AG04449 (cell line): ENCODE measurements at places on chromosomes 6 and 20.

DNA sequence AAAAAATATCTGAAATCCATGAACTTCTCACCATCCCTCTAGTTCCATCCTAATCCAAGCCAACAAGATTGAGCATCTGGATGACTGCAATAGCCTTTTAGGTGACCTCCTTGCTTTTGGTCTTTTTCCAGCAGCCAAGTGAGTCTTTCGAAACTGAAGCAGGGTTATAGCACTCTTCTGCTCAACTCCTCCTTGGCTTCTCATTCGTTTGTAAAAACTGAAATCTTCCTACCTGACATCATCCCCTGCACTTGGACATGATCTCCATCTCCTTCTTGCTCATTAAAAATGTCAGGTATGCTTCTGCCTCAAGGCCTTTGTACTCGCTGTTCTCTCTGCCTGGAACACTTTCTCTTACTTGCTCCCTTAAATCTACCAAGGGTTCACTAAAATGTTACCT, 46.0 kb downstream of the STX7 start:
- DNase-seq = no peak

GRCh38 chr6:154399097-154399496, 42.5 kb upstream of the IPCEF1 start:
- DNase-seq = no peak

DNA sequence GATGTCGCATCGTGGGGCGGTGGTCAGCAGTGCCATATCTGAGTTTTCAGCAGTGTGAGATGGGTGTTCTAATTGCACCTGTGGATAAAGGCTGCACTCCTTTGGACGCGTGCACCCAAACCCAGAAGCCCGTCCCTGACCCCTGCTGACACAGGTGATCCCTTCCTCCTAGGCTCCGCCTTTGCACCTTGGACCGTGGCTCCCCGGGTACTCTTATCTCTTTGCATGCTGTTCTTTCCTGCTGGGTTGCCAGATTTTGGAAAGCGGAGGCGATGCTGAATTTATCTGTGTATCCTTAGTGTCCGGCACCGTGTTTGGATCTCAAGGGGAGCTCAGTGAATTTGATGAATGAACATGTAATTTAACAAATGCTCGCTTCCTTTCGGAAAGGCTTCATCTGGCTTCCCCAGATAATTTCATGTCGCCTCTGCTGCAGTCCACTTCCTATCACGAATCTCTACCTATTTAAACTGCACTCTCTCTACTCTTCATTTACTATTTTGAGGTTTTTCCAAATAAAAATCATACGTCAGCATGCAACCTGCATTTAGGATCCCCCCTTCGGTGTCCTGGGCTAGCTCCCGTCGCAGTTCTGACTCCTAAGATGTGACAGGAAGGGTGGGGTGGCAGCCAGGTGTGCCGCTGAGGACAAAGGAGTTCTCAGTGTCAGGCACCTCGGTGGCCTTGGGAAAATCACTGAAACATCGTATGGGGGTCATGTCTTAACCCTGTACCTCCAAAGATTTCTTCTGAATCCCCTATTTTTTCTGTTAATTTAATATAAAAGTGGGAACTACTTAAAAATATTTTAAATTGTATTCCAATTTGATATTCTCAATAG, 753 bp upstream of the PERP start:
- no peak for DNase-seq

GRCh38 chr6:149122850-149123821, 194.4 kb upstream of the TAB2 start:
- no peak for DNase-seq

- no peak for DNase-seq
These were observed 74.7 kb downstream of the EYA4 start for GRCh38 chr6:133315811-133316210.

DNA sequence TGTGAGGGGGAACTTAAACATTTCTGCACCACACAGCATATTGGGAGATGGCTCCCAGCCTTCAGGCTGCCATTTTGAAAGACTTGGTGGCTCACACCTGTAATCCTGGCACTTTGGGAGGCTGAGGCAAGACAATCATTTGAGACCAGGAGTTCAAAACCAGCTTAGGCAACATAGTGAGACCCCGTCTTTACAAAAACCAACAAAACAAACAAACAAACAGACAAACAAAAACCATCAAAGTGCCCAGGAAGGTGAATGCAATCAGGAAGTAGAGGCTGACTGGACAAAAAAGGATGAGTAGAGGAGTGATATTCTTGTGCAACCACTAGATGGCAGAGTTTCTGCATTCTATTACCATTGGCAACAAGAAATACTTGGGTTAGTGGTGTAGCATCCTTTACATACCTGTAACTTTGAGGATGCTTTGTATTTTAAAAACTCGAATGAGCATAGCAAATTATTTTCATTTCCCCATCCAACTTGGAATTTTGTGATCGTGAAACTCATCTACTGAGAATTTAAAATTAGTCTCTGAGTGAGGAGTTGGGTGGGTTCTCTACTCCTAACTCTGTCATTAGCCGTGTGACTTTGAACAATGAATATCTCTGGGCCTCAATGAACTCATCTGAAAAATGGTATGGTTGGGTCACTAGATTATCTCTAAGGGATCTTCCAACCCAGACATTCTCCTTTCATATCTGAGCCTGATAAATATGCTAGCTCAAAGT, 84.4 kb downstream of the CRYBG1 start:
- no peak for DNase-seq

GRCh38 chr6:102066301-102066700, 672.8 kb downstream of the GRIK2 start:
- no peak for DNase-seq

GRCh38 chr20:53974785-53975555, 95.4 kb downstream of the BCAS1 start:
- DNase-seq = no peak

GRCh38 chr6:136169394-136170148, 80.5 kb downstream of the MTFR2 start:
- DNase-seq = no peak

- DNase-seq = no peak
These were observed 8.7 kb upstream of the CCR6 start for GRCh38 chr6:167113935-167114910.

- no peak for DNase-seq
These were observed 10.1 kb upstream of the SCUBE3 start for GRCh38 chr6:35203680-35204079.

DNA sequence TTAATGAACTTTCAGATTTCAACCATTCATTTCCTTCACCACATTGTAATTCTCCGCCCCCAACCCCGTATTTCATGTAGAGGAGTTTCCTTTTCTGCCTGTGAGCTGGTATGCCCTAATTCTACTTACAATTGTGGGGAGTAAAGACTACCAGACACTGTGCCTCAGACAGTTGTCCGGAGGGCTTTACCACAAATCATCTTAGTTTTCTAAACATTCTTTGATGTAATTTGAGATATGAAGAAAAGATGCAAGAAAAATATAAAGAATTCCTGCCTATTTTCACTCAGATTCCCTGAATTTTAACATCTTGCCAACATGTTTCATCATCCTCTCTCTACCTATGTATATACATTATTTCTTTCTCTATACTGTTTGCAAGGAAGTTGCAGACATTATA, 28.3 kb upstream of the LOC128125822 start:
- no peak for DNase-seq

DNA sequence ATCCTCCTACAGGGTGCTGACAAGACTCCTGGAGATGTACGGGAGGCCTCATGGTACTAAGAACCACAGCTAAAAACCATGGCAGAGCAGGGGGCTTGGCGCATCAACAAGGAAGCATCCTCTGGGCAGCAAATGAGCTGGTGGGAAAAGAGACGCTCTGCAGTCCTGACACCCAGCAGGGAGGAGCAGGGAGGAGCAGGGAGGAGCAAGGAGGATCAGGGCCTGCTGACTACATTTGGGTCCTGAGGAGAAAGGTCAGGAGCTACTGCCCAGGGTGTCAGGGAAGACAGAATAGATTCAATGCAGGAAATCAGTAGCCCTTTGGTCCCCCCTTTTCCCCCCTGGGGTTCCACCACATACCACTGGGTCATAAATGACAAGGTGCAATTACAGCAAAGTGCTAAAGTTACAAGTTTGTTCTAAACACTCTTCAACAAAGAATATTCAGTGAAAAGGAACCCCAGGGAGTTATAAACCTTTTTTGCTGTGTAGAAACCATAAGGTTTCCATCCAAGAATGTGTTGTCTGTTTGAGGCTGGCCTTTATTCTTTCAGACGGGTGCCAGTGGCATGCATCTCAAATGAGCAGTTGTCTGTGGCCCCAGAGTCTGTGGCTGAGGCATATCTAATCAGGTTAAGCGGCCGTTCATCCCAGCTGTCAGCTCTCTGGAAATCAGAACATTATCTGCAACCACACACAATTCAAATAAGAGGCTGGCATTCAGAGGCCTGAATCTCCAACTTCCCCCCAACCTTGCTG, 325.0 kb downstream of the CDC5L start:
- no peak for DNase-seq

DNA sequence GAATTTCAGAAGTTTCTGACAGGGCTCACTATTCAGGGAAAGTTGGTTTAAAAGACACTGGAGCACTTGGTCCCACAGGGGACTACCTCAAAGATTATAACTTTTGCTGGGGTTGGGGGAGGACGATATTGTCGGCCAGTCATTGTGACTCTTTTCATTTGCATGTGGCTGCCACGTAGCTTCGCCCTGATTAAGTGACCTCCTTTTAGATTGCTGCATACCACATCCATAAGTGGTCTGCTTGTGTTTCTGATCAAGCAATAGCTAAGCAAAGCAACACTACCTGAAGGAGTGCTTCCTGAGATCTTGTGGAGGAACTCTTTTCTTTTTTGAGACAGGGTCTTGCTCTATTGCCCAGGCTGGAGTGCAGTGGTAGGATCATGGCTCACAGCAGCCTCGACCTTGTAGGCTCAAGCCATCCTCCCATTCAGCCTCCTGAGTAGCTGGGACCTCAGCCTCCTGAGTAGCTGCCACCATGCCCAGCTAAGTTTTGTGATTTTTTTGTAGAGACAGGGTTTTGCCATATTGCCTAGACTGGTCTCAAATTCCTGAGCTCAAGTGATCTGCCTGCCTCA, 691.3 kb downstream of the EPM2A start:
- no peak for DNase-seq

DNA sequence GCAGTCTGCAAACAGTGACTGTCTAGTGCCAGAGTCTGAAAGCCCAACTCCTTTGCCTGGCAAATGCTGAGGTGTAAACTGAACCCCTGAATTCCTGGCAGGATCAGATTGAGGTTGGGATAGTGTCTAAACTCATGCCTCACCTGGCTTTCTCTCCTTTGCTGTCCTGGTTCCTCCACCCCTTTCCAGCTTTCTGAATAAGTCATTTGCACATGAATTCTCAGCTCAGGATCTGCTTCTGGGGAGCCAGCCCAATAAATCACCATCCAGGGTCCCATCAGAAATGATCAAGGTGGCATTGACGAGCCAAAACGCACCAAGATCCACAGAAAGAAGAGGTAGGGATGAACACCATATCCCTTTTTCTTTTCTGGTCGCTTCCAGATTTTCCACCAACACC, 301.6 kb downstream of the LRFN2 start:
- DNase-seq = no peak

- DNase-seq = no peak
These were observed 58.0 kb upstream of the SALL4 start for GRCh38 chr20:51860111-51860882.
